ENCODE measurements at places on chromosomes 5 and 9. TPM values are rescaled to one million over a fixed set of nuclear protein-coding genes. Genes with fewer than 3 reads are reported as not detected.

- DNase-seq: no peak
Measured at GRCh38 chr5:57831932-57832331, 349.3 kb upstream of the ACTBL2 start.

DNA sequence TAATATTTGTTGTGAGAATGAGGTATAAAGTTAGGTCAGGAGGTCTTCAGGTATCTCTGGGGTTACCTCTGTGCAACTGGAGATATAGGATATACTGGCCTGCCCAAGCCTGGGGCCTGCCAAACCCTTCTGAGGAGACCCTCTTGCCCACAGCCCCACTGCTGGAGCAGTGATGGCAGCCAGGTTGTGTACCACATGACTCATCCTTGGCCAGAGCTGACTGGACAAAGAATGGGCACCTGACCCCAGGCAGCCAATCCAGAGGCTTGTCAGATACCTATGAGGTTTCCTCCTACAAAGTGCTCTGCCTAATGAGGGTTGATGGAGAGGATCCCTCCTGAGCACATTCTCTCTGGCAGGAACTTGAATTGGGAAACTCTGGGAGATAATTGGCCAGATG lies 56.1 kb upstream of the TBC1D2 start:
- no peak for DNase-seq

GRCh38 chr9:32291370-32291769 lies 93.1 kb upstream of the ACO1 start:
- DNase-seq: no peak

DNA sequence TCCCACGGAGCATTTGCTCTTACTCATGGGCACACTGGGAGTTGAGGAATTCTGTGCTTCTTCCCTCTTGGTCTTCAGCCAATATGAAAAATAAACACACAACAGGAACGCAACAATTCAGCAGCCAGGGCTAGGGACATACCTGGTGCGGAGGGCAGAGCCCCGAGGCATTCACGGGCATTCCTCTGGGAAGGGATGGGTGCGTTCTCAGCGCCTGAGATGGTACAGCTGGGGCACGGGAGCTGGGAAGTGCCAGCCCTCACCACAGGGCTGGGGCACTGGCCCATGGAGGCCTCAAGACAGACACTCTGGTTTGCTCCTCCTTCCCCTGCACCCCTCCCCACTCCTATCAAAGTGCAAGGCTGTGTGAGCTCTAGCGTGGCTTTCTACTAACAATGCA lies 2.1 kb downstream of the SLC6A3 start:
- DNase-seq: no peak

GRCh38 chr5:10627160-10627701 lies 63.4 kb downstream of the ANKRD33B start:
- peak; percentile 42 for DNase-seq

DNA sequence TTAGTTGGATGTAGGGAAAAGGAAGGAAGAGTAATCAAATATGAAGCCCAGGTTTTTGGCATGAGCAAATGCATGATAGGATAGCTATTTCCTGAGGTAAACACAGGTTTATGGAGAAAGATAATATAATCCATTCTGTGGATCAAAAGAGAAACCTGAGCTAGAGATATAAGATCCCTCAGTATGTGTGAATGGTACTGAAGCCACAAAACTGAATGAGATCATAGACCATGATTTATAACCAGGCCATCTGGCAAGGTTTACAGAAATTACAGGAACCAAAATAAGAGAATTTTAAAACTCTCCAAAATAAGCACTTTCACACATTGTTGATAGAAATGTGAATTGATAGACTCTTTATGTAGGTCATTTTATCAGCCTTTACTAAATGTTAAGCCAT lies 28.7 kb upstream of the ECM2 start:
- peak; percentile 22 for DNase-seq

GRCh38 chr5:1299961-1300360 lies 5.1 kb upstream of the TERT start:
- no peak for DNase-seq

- no peak for DNase-seq
Measured at GRCh38 chr9:29740518-29740917, 2167.2 kb upstream of the C9orf72 start.

GRCh38 chr9:115442054-115442453 lies 324.1 kb upstream of the TNC start:
- DNase-seq: no peak

GRCh38 chr9:21696411-21696871 lies 106.0 kb upstream of the MTAP start:
- no peak for DNase-seq

DNA sequence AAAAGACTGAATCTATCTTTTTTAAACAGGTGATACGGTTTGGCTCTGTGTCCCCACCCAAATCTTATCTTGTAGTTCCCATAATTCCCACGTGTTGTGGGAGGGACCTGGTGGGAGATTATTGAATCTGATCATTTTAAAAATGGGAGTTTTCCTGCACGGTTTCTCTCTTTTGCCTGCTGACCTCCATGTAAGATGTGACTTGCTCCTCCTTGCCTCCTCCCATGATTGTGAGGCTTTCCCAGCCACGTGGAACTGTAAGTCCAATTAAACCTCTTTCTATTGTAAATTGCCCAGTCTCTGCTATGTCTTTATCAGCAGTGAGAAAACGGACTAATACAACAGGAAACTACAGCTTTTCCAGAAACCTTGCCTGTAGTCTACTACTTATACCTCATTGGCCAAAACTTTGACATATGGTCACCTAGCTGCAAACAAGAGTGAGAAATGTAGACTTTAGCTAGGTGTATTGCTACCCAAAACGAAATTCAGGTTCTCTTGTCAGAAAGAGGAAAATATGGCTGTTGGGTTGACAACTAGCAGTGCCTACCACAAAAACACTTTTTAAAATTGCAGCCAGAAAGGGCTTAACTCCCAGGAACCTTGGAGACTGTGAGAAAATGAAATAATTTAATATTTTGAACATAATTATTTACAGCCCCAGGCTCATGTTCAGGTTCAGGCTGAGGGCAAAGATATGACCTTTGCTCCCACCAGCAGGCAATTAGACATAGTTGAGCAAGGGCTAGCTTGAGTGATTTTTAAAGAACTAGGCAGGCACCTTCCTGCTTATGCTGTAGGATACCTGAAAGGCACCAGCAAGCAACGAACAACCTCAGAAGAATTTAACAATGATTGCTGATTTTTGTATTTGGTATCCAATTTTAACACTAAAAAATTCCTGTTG lies 7.4 kb upstream of the AGGF1 start:
- DNase-seq: no peak

DNA sequence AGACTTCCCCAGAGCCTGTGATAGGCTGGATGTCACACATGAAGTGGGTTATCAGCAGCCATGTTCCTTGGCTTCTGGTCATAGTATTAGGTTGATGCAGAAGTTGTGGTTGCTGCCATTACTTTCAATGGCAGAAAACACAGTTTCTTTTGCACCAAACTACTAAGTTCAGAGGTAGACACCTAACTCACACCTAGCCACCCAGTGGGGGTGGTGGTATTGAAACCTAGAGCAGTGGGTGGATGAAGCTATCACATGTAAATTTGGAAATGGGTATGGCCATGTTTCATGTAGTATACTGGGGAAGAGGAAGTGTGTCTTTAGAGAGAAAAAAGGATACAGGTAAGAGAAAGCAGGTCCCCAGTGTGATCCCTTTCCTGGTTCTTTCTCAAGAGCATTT lies 347.9 kb upstream of the SEMA6A start:
- DNase-seq: no peak

DNA sequence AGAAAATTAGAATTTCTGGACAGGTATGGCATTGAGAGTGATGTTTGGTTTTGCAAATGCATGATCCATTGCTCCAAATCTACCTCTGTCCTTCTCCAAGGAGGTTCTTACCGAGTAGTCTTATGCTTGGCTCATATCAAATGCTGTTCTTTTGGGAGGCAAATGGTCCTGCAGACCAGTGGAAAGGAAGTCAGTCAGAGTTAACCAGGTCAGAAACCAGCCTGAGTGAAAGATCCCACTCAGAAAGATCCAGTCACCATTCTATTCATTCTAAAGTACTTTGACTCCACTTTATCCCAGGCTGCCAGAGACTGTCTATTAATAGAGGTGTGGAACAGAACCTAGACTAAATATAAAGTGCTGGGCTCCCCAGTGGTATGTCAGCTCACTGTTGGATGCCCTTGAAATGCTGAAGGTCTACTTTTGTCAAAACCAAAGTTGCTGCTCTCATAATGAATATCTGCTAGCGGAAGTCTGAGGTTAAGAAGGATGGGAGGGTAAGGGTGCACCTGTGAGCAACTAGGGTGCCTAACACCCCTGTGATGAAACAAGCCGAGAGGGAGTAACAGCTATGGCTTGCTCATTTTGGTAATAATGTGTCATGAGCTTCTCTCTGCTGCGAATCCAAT lies 302.2 kb downstream of the ZNF608 start:
- DNase-seq: no peak

- DNase-seq: peak; percentile 90
Measured at GRCh38 chr9:128098297-128099230, 29.0 kb downstream of the PTGES2 start.

DNA sequence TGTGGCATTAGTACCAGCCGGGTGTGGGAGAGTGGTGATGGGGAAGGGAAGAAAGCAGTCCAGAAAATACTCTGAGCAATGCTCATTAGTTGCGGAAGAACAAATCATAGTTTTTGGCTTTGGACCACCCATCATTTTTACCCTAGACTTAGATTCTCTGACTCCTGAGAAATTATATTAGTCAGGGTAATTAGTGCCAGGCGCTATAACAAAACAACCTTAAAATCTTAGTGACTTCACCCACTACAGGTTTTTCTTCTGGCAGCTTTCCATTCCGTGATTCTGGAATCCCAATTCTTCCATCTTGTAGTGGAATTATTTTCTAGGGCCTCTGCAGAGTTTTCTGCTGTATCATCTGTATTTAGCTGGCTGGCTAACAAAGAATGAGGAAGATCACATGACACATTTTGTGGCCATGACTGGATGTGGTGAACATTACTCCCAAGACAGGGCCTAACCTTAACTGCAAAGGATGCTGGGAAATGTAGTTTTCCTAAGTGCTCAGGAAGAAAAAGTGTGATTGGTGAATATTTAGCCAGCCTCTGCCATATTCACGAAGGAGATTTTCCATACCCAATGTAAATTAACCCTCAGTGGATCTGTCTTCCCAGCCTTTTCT lies 373.0 kb upstream of the MEF2C start:
- DNase-seq: no peak

- no peak for DNase-seq
Measured at GRCh38 chr5:109853377-109853776, 163.7 kb downstream of the MAN2A1 start.

DNA sequence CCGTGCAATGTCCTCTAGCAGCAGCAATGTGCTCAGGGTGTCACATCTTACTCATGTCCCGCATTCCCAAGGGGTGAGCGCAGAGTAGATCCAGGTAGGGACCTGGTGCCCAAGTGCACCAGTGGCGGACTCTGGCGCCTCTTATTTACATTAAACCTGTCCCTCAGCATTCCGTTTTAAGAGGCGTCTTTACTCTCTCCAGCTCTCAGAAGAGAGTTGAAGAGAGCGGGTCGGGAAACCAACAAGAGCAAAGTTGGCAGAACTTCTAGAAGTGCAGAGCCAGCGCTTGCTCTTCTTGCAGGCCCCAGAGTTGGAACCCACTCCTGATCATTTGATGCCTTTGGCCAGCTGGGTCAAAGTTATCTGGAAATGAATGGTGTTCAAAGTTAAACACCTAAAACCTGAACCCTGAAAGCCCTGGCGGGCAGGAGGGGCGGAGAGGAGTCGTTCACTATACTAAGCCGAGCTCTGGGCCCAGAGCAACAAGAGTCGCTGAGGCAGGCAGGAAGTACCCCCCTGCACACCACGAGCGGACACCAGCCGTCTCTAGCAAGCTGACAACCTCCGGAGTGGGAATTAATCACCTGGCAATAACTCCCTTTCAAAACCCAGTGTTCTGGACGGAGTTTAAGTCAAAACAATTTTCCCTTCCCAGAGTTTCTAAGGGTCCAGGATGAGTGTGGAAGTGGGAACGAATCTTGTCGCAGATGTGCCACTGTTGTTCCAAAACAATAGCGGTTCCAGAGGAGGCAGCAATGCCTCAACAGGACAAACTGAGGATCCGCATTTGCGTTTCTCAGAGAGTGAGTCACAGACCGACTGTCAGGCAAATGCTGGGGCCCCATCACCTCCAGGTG lies 122.8 kb downstream of the TMEM161B start:
- DNase-seq: peak; percentile 73

- DNase-seq: no peak
Measured at GRCh38 chr9:20139763-20140290, 351.0 kb upstream of the SLC24A2 start.

- no peak for DNase-seq
Measured at GRCh38 chr5:63351164-63351563, 611.1 kb downstream of the HTR1A start.

- DNase-seq: no peak
Measured at GRCh38 chr9:108024604-108025003, 535.0 kb upstream of the KLF4 start.

DNA sequence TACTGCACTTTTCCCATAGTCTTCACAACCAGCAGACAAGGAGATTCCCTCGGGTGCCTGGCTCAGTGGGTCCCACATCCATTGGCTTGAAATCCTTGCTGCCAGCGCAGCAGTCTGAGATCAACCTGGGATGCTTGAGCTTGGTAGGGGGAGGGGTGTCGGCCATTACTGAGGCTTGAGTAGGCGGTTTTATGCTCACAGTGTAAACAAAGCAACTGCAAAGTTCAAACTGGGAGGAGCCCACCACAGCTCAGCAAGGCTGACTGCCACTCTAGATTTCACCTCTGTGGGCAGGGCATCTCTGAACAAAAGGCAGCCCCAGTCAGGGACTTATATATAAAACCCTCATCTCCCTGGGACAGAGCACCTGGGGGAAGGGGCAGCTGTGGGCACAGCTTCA lies 512.3 kb upstream of the MPDZ start:
- peak; percentile 23 for DNase-seq

- no peak for DNase-seq
Measured at GRCh38 chr9:126533926-126534310, 79.8 kb upstream of the LMX1B start.

The RNF38 gene
- 36.9 TPM for total RNA-seq

The CAST gene
- 269 TPM for total RNA-seq

The PPP3R2 gene
- not detected for total RNA-seq

The NR2F1 gene
- 104 TPM for total RNA-seq

The RHOBTB3 gene
- total RNA-seq: 150 TPM

The C9orf50 gene
- 0.15 TPM for total RNA-seq

The NTRK2 gene
- 14.4 TPM for total RNA-seq

The QRFP gene
- total RNA-seq: not detected

Data from lung (tissue), 17 donors.